Right renal cortex interstitium (tissue), 3 donors: ENCODE measurements at places on chromosomes 4 and X.

- DNase-seq: no peak
Observed at GRCh38 chr4:74480267-74480666, 35.3 kb downstream of the AREG start.

DNA sequence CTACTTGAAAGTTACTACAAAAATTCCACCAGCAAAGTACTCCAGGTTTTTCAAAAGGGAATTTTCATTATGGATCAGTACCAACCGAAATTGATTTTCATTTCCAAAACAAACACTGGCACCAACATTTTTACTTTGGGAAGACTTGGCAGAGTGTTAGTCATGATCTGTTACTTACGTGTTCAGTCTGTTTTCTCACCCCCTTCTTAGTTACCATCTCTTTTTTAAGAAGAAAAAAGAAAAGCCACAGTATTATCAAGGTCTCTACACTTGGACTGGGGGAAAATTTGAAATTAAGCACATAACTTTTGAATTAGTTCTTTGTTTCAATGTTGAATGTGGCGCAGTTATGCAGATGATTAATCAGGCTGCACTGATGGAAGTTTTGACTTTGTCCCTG is 27.5 kb downstream of the RBBP7 start:
- no peak for DNase-seq

- DNase-seq: no peak
Observed at GRCh38 chr4:142095886-142096605, 459.7 kb downstream of the IL15 start.

GRCh38 chr4:147780137-147780777 is 48.4 kb downstream of the ARHGAP10 start:
- DNase-seq: no peak

- DNase-seq: no peak
Observed at GRCh38 chr4:129146639-129147038, 50.7 kb downstream of the C4orf33 start.
